ENCODE measurements at places on chromosomes 4 and X.

DNA sequence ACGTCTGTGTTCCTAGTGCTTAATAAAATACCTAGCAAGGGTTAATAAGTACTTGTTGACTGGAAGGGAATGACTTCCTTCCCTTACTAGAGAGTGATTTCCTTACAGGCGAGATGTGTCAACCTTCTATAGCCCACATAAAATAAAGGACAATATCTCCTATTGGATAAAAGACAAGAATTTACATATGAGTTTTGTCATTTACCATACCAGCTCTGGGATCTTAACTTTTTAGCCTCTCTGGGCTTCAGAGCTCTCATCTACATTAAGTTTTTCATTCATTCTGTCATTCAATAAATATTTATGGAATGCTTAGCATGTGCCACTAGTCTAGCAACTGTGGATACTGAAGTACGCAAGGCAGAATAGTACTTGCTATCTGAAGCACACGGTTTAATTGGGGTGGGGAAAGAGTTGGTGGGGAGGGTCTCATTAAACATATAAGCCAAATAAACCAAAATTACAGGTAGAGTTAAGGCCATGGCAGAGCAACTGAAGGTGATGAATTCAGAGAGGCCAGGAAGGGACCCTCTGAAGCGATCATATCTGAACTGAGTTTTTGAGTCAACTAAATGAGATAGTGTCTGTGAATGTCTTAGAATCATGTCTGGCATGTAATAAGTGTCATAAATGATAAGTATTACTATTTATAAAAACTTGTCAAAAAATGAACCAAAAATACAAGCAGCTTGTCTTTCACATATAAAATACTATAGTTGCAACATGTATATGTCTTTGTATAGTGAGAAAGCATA lies 91.6 kb upstream of the BMP2K start:
- DNase-seq = no peak

GRCh38 chr4:117481742-117482141 lies 396.4 kb upstream of the TRAM1L1 start:
- DNase-seq = no peak

GRCh38 chr4:155376387-155377268 lies at the start of gene MAP9:
Gene MAP9, minus strand, starts transcription at chr4:155376965. Its CDS starts 1,115 bp downstream, at chr4:155375850.
- peak; percentile 90 for DNase-seq

DNA sequence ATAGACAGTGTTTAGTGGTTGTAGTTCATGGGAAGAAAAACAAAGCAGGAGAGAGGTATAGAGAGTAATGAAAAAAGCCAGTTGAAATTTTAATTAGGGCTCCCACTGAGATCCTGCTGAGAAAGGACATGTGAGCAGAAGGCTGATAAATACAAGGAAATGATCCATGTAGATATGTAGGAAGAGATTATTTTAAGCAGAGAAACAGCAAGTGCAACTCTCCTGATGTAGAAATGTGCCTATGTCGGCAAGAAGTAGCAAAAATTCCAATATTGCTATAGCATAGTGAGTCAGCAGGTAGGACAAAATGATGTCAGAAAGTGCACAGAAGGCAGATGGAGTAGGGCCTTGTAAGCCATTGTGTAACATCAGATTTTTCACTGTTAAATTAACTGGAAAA lies 1027.3 kb downstream of the PCDH18 start:
- no peak for DNase-seq

- DNase-seq = no peak
Measured at GRCh38 chr4:102554482-102554881, 53.3 kb downstream of the NFKB1 start.

DNA sequence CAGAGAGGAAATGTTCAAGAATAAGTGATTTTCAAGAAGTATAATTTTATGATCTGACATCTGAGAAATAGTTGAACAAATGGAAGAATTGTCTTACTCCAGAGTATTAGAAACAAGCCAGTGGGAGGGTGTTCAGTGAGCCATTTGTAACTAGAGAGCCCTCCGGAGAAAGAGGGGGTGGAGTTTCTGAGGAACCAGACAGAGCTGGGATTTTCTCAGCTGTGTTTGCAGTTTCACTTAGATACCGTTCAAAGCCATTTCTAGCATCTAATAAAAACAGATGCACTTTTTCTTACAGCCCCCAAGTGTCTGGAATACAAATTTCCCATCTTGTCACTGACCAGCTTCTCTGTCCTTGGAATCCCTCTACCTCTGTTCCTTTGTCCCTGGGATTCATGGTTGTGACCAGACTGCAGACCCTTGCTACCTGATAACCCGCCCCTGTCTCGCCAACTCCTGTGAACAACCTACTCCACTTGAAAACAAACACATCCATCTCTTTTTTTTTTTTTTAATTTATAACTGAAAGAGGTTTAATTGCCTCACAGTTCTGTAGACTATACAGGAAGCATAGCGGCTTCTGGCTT lies 132.8 kb upstream of the KLF3 start:
- DNase-seq = peak; percentile 19

GRCh38 chr4:113607147-113607720 lies 154.3 kb downstream of the CAMK2D start:
- DNase-seq = no peak
